ENCODE measurements at places on chromosomes 2 and 18. TPM values are rescaled to one million over a fixed set of nuclear protein-coding genes. Genes with fewer than 3 reads are reported as not detected.

The CTAGE1 gene
- not detected for total RNA-seq

The DSC2 gene
- total RNA-seq: not detected

The NEB gene
- 0.20 TPM for total RNA-seq

The SLC14A1 gene
- under 0.01 TPM for total RNA-seq

The DOK6 gene
- not detected for total RNA-seq

The PSMA8 gene
- total RNA-seq: not detected

The ADRA2B gene
- not detected for total RNA-seq

The GPR35 gene
- 0.20 TPM for total RNA-seq

All from subcutaneous preadipocyte (primary cell).